ENCODE measurements at places on chromosomes 1 and 21. TPM values are rescaled to one million over a fixed set of nuclear protein-coding genes. Genes with fewer than 3 reads are reported as not detected.

RAB25 gene
- not detected for total RNA-seq

JUN gene
- total RNA-seq = 64.6 TPM

NKAIN1 gene
- 1.2 TPM for total RNA-seq

OR2L5 gene
- total RNA-seq = 1.6 TPM

PRR9 gene
- not detected for total RNA-seq

WDTC1 gene
- 23.5 TPM for total RNA-seq

PTGER3 gene
- 31.7 TPM for total RNA-seq

SPATA45 gene
- total RNA-seq = not detected

SLC25A34 gene
- total RNA-seq = 0.95 TPM

GJA9 gene
- 0.18 TPM for total RNA-seq

CITED4 gene
- 4.0 TPM for total RNA-seq

ZFP69B gene
- 17.6 TPM for total RNA-seq

GJA5 gene
- 2.0 TPM for total RNA-seq

OR2L2 gene
- 1.5 TPM for total RNA-seq

TRIM58 gene
- total RNA-seq = 0.33 TPM

TFF3 gene
- 0.11 TPM for total RNA-seq

PKLR gene
- total RNA-seq = 0.10 TPM

GNAT2 gene
- not detected for total RNA-seq
